ENCODE measurements at places on chromosomes 3 and 15.
A peak's percentile ranks its signal among the peaks of the same experiment; 100 is the strongest.

- DNase-seq = no peak
Measured at GRCh38 chr3:37864904-37865303, 3.2 kb downstream of the CTDSPL start.

DNA sequence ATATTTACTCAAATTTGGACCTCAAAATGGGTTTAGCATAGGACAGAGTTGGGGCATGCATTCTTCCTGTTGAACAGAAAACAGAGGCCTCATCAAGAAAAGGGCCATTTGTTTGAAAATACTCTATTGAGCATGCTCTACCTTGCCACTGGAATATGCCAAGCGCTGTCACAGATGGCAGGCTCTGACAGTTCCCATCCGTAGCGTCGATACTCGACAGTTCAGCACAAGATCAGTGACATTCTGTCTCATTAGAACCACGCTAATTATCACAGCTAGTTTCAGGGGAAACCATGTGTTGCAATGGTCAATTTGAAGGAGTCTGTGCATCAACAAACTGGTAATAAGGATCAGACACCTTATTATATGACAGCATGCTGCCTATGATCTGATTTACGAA lies 54.5 kb downstream of the SATB1 start:
- DNase-seq = no peak

GRCh38 chr3:3639078-3639477 lies 160.2 kb upstream of the LRRN1 start:
- DNase-seq = no peak

- DNase-seq = no peak
Measured at GRCh38 chr3:99084826-99085225, 183.3 kb upstream of the DCBLD2 start.

GRCh38 chr3:30511524-30512251 lies 94.7 kb upstream of the TGFBR2 start:
- peak; percentile 68 for DNase-seq

- no peak for DNase-seq
Measured at GRCh38 chr15:74385733-74386132, 18.3 kb upstream of the CYP11A1 start.

- no peak for DNase-seq
Measured at GRCh38 chr15:40693904-40694687, 878 bp upstream of the RAD51 start.

GRCh38 chr3:38453913-38454177 lies 155 bp downstream of the ACVR2B start:
- DNase-seq = no peak

- no peak for DNase-seq
Measured at GRCh38 chr3:82048711-82049110, 287.3 kb upstream of the GBE1 start.

DNA sequence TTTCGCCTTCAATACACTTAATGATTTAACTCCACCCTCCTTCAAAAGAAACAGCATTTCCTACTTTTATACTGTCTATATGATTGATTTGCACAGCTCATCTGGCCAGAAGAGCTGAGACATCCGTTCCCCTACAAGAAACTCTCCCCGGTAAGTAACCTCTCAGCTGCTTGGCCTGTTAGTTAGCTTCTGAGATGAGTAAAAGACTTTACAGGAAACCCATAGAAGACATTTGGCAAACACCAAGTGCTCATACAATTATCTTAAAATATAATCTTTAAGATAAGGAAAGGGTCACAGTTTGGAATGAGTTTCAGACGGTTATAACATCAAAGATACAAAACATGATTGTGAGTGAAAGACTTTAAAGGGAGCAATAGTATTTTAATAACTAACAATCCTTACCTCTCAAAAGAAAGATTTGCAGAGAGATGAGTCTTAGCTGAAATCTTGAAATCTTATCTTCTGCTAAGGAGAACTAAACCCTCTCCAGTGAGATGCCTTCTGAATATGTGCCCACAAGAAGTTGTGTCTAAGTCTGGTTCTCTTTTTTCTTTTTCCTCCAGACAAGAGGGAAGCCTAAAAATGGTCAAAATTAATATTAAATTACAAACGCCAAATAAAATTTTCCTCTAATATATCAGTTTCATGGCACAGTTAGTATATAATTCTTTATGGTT lies at the start of gene CCR5:
Gene CCR5 (plus strand): TSS at position 108 of the 680 bp plus-strand sequence. CDS start 1,957 bp downstream, outside the sequence.
- DNase-seq = no peak

DNA sequence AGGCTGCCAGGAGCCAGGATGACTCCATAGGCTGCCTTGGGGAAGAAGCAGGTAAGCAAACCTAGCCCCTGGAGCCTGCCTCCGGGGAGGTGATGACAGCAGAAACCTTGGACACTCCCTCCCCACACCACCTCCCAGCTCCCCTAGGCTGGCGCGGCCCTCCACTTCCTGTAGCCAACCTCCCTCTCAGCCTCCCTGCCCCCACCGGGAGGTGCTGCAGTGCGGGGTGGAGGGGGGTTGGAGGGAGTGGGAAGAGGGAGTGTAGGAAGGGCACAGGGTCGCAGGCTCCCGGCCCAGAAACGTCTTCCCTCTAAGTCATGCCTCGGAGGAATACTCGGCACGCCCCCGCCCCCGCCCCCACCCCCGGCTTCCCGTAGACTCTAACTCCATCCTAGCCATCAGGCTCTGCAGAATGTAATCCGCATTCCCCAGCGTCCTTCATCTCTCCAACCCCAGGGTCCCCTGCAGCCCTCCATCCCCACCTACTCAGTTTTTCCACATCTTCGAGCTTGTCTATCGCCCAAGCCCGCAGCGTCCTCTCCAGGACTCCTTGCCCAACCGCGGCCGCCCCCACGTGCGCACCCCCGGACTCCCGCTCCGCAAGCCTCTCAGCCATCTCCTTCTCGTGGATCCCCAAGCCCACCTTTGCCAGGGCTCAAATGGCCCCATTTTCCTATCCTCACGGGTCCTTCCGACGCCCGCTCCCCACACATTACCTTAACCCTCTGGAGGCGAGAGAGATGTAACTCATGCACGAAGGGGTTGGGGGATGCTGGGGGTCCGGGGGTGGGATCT lies 528 bp downstream of the LPCAT4 start:
- DNase-seq = peak; percentile 62

GRCh38 chr3:138326866-138327595 lies 2.6 kb downstream of the NME9 start:
- DNase-seq = no peak

DNA sequence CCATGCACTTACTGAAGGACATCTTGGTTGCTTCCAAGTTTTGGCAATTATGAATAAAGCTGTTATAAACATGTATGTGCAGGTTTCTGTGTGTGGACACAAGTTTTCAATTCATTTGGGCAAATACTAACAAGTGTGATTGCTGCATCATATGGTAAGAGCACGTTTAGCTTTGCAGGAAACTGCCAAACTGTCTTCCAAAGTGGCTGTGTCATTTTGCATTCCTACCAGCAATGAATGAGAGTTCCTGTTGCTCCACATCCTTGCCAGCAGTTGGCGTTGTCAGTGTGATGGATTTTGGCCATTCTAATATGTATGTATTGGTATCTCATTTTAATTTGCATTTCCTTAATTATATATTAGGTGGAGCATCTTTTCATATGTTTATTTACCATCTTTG lies 280.1 kb downstream of the SV2B start:
- no peak for DNase-seq

DNA sequence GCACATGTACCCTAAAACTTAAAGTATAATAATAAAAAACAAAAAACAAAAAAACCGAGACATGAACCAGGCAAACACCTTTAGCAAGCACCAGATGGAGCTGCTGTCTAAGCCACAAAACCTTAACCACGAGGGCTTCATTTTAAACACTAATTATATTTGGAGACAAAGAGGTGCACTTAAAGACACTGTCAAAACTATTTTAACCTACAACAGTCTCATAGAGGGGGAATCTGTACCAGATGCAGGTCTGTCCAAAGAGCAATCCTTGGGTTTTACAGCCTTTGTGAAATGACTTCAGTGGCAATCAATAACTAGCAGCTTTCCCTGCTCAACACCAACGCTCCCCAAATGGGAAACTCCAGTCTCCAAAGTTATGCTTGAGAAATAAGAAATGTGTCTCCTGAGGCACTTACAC lies 115.7 kb upstream of the TSPAN3 start:
- DNase-seq = no peak

GRCh38 chr3:46693038-46693891 lies at the start of gene ALS2CL:
Gene ALS2CL (minus strand): TSS chr3:46693679. CDS start chr3:46689440, 4,239 bp downstream.
- DNase-seq = peak; percentile 53

DNA sequence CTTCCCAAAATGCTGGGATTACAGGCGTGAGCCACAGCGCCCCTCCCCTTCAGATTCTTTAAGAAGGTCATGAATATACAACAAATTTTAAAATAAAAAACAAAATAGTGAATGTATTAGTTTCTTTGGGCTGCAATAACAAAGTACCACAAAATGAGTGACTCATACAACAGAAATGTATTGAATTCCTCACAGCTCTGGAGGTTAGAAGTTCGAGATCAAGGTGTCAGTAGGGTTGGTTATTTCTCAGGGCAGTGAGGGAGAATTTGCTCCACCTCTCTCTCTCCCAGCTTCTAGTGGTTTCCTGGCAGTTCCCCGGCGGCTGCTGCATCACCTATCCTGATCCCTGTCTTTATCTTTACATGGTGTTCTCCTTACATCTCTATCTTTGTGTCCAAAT lies 804.0 kb downstream of the ROBO1 start:
- DNase-seq = no peak

GRCh38 chr15:87082581-87082980 lies 1002.9 kb downstream of the AGBL1 start:
- no peak for DNase-seq

GRCh38 chr3:186090901-186091300 lies 18.0 kb downstream of the ETV5 start:
- no peak for DNase-seq

- no peak for DNase-seq
Measured at GRCh38 chr3:377158-377561, 180.6 kb downstream of the CHL1 start.

DNA sequence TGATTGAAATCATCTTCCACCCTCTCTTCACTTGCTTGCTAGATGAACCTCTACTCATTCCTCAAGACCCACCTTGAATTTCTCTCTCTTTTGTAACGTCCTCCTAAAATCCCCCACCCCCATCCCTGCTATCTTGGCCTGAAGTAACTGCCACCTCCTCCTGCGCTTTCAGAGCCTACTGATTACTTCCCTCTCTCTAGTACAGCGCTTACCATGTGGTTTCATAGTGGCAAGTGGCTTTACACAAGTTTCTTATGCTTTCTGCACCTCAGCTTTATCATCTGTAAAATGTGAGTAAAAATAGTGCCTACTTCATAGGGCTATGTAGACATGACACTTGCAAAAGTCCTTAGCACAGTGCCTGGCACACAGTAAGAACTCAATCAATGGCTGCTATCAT lies 28.7 kb upstream of the DAZL start:
- no peak for DNase-seq

DNA sequence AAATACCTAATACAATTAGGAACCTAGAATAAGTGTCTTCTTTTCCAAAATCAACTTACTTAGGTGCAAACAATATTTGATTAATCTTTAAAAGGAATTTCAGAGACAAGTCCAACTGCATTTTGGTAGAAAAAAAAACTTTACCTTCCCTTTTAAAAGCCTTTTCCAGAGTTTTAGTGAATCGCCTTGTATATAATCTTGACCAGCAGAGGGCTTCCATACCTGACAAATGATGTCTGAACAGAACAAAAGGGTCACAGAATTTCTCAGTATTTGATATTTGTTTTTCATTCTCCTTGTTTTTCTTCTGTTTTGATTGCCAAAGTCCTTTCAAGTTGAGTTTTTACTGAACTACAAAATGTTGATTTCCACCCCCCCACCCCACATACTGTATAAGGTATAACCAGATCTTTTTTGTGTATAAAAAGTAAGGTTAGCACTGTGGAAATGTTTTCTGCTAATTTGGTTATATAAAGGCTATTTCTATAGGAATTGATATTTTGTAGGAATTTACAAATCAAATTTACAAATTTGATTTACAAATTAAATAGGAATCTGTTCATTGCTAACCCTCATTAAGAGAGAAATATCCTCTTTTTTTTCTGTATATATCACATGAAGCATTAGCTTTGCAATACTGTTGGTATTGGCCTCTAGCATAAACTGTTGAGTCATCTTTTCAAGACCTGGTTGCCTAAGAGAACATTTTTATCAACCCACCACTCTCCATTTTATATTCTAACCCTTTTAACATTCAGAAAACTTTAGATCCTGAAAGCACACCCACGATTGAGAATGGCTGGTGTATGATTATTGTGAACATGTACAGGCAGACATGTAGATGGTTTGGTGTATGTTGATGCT lies 464.1 kb upstream of the RARB start:
- no peak for DNase-seq

- DNase-seq = no peak
Measured at GRCh38 chr3:119195911-119196310, 22.5 kb downstream of the UPK1B start.

DNA sequence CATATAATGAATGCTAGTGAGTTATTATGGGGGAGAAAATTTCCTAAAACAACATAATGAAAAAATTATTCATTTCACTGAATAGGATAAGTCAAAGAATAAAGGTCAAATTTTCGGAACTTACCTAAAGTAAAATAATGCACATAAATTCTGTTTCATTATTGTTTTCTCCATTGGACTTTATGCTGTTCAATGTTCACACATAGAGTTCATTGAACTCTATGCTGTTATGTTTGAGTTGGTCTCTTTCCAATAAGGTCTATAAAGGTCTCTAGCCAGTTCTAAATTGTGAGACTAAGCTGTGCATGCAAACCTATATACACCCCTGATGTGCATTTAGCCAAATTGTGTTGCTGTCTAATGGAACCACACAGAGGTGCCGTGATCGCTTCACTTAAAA lies 28.5 kb upstream of the STT3B start:
- no peak for DNase-seq

GRCh38 chr3:69856965-69857705 lies 117.9 kb downstream of the MITF start:
- DNase-seq = no peak

GRCh38 chr15:39358441-39359041 lies 222.3 kb upstream of the THBS1 start:
- no peak for DNase-seq

DNA sequence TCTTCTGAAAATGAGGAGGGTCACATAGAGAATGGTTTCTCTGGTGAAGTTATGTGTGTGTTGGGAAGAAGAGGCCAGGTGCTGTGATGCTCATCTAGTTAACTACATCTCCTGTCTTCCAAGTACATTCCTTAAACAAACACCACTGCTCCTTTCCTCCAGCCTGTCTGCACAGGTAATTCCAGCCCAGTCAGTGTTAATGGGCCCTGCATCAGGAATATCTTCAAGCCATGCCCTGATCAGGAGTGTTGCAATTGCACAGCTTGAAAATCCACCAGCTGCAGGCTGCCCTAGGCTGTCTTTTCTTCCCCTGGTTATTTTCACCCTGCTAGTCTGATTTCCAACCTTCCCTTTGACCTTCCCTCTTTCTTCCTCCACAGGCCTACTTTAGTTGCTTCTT lies 41.9 kb upstream of the LMOD3 start:
- DNase-seq = no peak

DNA sequence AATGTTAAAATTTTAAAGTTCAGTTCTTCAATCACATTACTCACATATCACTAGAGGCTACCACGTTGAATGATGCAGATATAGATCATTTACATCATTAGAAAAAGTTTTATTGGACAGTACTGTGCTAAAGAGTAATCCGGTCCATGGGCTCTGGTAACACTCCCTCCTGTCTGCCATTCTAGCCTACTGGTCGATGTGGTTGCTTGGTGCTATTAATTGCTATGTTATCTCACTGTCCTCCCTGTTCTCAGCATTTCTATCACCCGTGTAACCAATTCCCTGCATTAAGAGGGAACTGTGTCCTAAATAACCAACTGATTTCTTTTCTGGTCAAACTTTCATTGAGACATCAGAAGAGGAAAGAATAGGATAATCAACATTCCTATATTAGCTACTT lies 347.5 kb upstream of the RBMS3 start:
- no peak for DNase-seq
